ENCODE measurements at places on chromosomes 5 and 9.

- DNase-seq, result no peak
Observed at GRCh38 chr9:137062384-137062783, 8.0 kb downstream of the SAPCD2 start.

GRCh38 chr9:34254141-34254913, 74.7 kb downstream of the KIF24 start:
- DNase-seq, result no peak

DNA sequence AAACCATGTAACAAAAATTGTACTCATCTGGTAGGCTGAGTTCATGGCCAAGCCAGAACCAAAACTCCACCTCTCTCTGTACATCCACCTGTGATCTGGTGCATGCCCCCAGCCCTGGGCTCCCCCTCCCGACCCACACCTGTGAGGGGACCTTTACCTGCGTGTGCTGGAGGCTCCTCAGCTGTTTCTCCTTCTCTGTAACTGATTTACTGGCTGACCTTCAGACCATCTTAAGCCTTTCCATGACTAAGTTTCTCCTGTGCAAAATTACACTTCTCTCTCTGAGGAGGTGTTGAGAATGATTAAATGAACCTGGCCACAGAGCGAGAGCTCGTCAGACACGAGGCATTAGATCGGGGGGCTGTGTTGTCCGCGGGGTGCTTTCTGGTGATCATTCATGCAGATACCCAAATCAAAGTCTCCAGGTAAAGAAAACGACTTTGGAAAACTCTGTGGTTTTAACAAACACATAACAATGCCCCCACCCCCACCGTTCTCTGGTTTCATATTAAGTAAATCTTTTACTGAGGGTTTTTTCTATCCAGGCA, 136.4 kb downstream of the SEMA5A start:
- no peak for DNase-seq

DNA sequence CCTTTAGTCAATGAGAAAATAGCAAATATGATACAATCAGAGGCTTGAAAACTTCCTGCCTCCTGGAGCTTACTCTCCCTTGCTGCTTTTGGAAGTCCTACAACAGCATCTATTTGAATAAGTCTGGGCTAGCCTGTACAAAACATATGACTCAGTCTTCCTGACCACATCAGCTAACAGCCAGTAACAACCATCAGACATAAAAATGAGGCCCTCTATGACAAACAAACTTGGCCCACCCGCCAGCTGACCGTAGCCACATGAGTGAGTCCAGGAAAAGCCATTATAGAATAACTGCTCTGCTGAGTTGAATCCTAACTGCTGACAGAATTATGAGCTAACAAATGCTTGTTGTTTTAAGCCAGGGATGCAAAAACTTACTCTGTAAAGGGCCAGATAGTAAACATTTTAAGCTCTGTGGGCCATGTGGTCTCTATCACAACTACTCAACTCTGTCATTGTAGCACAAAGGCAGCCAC, 347.6 kb downstream of the PTPRD start:
- DNase-seq, result no peak

GRCh38 chr5:127555826-127556225, 38.4 kb downstream of the PRRC1 start:
- no peak for DNase-seq

GRCh38 chr9:23172206-23172605, 653.8 kb downstream of the ELAVL2 start:
- DNase-seq, result no peak

DNA sequence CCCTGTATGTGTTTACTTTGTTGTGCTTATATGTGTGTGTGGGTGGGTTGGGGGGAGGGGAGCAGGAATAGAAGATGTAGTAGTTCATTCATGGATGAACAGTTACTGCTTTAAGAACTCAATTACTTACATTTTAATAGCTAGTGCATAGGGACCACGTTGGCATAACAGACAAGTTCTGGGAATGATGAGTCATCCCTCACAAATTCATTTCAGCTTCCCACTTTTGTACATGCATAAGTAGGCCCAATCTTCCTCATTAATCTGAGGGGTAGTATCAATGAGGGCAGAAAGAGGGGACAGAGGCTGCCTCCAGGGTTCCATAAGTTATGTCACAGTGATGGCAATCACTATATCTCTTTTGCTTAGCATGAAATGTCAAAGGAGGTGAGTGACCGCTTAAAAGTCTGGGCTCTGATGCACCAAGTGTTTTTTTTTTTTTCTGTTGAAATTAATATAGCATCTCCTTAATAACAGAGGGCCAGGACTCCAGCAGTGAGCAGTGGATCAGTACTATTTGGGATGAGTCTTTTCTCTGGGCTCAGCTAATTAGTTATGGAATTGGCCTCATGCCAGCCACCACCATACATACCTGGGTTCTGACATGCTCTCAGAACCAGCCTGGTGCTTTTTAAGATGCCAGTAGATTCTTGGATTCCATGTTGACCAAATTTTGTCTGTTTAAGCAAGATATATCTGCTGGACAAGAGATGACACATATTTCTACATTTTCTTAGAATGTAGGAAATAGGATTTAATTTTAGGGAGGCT, 37.1 kb downstream of the PRDM6 start:
- no peak for DNase-seq

DNA sequence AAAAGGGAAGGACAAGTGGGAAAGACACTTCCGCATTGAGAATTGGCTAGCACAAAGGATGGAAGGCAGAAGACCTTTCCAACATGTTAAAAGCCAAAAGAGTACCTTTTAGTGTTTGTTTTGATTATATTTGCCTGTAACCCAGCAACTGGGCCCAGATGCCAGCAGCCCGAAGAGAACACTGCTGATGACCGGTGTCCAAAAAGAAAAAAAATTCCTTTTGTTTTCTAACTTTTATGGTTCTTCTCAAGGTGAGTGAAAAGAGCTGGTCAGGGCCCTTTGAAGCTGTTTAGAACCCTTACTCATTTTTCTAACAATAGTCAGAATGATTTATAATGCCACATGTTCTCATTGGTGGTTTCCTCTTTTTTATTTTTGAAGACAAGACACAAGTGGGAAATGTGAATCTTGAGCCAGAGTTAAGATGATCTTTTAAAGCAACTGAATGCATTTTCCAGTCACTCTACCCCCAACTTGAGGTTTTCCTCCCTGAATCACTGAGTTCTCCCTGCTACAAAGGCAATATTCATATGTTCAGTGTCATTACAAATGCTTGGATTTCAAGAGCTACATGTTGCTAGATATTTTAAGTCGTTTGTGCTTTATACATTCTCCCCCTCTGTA, 32.3 kb upstream of the ZNF462 start:
- no peak for DNase-seq

DNA sequence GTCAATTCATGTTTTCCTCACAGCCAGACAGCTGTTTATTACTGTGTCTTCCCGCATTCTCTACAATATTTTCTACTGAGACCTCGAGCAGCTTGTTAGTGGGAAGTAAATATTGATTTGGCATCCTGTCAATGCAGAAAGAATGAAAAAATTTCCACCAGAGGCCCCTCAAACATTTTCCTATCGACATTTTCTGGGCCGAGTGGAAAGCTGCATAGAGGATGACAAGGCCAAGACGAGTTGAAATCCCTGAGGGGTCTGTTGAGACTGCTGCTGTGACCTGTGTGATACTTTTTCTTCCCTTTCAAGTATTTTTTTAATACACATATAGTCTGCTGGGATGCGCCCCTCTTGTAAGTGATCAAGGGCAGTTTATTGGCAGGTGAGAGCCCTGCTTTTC, 91.4 kb upstream of the SH3GL2 start:
- no peak for DNase-seq

DNA sequence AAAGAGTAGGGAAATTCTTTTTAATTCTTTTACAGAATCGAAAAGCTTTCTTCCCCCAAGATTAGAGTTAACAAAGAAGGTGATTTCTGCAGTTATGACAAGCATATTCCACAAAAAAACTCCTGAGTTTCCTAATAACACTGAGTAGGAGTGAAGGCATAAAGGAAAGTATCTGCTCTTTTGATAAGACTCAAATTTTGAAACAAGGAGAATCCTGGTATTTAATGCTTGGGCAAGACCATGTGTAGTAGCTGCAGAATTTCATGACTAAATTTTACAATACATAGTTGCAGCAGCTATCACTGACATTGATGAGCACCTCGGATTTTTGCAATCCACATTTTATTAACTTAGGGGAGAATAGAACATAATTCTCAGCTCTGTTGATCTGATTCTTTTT, 92.6 kb downstream of the MARCHF3 start:
- no peak for DNase-seq

DNA sequence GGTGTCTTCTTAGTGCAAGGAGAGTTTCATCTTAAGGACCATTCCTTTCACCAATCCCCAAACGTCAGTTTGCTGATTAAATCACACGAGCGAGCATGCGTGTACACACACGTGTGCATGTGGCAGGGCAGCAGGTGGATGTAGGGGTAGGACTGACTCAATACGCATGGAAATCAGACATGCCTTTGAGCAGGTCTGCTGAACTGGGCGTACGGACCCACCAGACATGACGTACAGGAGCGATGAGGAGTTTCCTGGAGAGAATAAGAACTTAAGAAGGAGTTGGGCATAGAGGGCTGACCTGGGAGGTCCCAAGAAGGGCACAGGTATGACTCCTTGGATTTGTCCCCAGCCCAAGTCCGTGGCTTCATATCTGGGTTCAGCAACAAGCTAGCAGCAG, 170.0 kb downstream of the FGF18 start:
- no peak for DNase-seq

DNA sequence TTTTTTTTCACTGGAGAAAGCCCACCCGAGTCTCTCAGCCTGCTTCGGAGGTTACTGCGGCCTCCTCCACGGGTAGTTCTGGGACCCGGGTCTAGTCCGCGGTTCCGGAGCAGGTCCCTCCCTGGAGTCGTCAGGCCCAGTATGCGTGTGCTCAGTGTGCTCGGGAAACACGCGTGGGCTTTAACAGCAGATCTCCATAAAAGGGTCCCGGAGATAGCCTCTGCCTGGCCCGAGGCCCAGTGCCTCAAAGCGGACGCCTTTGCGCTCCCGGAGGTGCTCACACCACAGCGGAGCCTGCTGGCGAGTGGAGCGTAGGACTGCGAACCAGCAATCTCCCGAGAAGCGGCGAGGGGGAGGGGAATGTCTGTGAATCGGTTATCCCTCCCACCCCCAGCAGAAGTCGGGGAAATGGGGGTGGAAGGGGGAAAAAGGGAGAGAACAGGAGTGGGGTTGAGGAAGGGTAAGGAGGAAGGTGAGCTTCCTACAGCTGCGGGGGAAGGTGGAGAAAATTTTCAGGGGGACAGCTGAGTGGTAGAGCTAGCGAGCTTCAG, 28.7 kb downstream of the CDKN2A start:
- peak; percentile 40 for DNase-seq

DNA sequence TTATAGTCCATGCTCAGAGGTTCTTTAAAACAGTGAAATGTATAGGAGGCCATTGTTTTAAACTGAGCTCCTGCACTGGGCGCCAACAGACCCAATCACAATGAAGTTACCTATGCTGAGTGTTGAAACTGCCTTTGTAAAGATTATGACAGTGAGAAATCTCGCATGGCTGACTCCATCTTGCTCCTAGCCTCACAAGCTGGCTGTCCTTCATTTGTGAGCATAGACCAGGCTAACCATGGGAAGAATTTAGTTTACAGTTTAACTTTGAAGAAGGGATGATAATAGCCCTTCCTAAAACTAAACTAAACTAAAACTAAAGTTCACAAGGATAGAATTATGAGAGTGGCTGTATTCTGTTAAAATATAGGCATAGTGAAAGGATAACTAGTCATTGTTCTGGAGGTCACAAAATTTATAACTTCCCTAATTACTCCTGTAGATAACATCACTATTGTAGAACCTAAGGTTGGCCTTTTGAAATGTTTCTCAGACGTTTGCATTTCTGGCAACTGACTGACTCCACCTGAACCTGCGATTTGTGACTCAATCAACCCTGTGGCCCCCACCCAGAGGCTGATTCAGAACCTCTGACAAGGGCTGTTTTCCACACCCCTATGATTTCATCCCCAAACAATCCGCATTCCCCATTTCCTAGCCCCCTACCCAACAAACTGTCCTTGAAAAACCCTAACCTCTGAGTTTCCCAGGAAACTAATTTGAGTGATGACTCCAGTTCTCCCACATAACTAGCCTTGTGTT, 59.1 kb downstream of the HMHB1 start:
- DNase-seq, result no peak

- DNase-seq, result no peak
Observed at GRCh38 chr5:157584628-157585027, 9.1 kb upstream of the ADAM19 start.

- no peak for DNase-seq
Observed at GRCh38 chr9:87465816-87466215, 31.9 kb upstream of the DAPK1 start.

GRCh38 chr5:165780901-165781300, 2275.5 kb downstream of the MAT2B start:
- no peak for DNase-seq

DNA sequence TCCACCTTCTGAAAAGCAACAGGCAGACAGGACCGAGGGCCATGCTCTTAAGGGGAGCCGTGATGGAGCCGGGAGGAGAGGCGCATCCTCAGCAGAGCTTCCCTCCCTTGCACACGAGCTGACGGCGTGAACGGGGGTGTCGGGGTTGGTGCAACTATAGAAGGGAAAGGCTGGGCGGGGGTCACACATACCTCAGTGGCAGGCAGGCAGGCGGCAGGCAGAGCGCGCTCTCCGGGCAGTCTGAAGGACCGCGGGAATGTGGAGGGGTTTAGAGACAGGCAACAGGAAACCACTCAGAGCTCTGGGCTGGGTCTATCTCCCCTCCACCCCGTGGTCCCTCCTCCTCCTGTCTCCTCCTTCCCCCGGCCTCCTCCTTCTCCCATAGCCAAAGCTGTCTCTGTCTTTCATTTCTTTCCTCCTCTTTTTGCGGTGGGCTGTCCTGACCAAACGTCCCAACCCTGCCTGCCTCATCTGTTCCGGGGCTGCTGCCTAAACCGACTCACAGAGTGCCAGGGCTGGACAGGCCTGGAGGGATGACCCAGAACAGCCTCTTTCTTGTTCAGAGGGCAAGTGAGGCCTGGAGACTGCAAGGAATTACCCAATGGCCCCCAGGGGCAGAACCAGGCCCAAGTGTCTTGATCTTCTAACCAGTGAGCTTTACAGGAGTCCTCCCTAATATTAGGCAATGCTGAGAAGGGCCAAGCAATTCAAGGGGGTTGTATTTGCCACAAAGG, at the start of gene SPARC:
Gene SPARC, minus strand, starts transcription at position 242 of the 734 bp plus-strand sequence. CDS start 10,727 bp downstream, outside the sequence.
- no peak for DNase-seq

GRCh38 chr9:136563646-136564325, 17.9 kb upstream of the NOTCH1 start:
- DNase-seq, result no peak

DNA sequence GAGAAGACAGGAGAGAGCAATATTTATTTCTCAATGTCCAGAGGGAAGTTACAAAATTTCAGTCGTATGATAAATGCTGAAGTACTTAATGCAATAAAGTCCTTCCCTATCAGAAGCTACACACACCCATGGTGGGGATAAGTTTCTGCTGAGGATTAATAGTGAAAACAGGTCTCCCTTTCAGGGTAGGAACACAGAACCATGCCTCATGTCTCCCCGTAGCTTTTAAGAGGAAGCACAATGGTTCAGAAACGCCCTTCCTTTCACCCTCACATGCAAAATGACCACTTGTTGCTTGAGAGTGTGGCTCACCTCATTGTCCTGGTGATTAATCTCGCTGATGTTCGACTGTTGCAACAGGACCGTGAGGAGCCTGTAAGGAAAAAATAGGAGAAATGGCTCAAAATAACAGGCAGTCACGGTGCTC, 73.6 kb downstream of the ANKRD55 start:
- no peak for DNase-seq

GRCh38 chr5:177433658-177434217, 7.3 kb downstream of the GRK6 start:
- no peak for DNase-seq
